ENCODE measurements at places on chromosomes 1 and 21.

DNA sequence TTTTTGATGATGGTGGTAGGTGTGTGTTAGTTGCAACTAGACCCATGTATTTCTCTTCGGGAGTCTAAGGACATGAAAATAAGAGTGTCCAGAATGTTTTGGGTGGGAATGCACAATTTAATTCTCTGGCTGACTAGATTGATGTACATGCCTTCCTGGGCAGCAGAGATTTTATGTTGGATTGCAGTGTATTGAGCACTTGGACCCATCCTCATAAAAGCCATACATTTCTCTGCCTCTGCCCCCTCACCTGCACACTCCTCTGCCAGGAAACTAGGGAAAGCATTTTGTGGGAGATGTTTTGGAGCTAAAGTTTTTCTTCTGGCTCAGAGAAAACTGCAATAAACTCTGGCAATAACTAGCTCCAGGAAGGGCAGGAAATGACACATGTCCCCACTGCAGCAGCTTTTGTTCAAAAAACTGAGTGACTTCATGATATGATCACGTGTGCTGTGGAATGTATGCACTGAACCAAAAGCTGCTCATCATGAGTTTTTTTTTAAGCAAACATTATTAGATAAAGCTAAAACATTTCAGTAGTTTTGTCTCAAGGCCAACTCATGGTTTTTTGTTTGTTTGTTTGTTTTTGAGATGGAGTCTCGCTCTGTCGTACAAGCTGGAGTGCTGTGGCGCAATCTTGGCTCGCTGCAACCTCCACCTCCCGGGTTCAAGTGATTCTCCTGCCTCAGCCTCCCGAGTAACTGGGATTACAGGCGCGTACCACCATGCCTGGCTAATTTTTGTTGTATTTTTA is 17.6 kb downstream of the RIT1 start:
- DNase-seq: peak; percentile 61

- DNase-seq: no peak
Observed at GRCh38 chr1:173426057-173426456, 51.1 kb upstream of the PRDX6 start.

GRCh38 chr1:77282187-77282865 is 507 bp downstream of the AK5 start:
- peak; percentile 55 for DNase-seq

DNA sequence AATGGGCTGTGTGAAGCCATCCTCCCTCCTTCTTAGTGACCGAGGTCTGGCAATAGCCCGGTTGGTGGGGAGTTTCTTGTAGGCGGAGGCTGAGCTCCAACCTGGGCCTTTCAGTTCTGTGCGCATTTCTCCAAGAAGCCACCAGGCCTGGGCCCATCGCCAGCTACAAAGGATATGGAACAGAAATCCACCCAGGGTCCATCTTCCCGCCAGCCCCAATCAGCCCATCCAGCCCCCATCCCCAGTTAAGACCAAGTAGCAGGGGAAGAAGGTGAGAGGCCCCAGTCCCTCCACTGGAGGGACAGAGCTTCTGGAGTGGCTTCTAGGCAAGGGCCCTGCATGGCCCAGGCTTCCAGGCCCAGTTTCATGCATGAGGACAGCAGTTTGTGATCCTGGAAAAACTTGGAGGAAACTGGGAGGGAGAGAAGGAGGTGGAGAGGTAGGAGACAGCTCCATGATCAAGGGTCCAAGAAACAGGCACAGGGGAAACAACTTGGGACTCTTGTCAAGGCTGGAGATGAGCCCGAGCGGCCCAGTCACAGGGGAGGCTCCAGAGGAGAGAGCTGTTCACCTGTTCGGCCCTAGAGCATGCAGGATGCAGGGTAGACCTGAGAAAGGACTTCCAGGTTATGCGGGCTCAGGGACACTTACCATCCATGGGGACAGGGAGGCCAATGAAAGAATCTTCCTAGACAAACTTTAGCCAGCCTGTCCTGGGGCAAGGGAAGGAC is 261.2 kb downstream of the PTPRU start:
- no peak for DNase-seq

DNA sequence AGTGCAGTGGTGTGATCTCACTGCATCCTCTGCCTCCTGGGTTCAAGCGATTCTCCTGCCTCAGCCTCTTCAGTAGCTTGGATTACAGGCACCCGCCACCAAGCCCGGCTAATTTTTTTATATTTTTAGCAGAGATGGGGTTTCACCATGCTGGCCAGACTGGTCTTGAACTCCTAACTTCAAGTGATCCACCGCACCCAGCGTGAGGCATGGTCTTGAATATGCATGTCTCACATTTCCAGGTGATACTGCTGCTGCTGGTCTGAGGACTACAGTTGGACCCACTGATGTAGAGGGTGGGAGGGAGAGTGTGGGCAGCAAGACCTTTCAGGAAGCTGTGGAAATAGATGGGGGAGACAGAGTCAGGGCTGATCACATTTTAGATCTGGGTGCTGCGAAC is 21.9 kb upstream of the ASAP3 start:
- no peak for DNase-seq

- no peak for DNase-seq
Observed at GRCh38 chr1:206713070-206713469, 28.4 kb downstream of the MAPKAPK2 start.

Data from naive thymus-derived CD4-positive, alpha-beta T cell (primary cell).